ENCODE measurements at places on chromosomes 6 and 20. TPM values are rescaled to one million over a fixed set of nuclear protein-coding genes. Genes with fewer than 3 reads are reported as not detected.

RAD21L1 gene
- 1.2 TPM for total RNA-seq

DNA sequence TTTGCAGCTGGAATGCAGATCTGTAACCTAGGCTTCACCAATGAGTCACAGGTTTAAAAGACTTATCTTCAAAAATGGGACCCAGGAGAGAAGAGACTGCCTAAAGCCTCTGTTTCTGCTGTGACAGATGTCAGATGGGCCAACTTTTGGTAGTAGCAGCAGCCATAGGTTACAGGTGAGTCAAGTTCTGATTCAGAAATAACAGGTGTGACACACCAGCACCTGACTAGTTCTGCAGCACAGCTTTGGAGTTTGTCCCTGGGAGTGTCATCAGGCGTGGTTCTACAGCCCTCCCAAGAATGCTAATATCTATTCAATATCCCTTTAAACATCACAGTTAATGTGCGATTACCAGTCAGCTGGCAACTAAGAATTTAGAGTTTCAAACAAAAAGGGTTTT is 121.9 kb upstream of the BTN3A2 start:
- DNase-seq = no peak

- DNase-seq = no peak
Measured at GRCh38 chr6:3331494-3331893, 72.7 kb downstream of the PSMG4 start.

FBXO5 gene
- total RNA-seq = 46.1 TPM

SLC13A3 gene
- 1.6 TPM for total RNA-seq

SAMD5 gene
- total RNA-seq = 1.5 TPM

DNA sequence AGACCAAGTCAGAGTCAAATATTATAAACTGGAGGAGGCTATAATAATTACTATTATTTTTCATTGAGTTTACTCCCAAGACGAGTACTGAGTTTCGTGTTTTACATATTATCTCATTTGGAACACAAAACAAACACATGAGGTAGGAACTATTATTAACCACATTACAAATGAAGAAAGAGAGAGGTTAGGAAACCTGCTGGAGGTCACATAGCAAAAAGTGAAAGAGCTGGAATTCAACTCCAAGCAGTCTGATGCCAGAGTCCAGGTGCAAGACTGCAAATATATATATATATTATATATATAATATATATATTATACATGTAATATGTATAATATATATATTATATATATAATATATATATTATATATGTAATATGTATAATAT is 7.3 kb downstream of the RNF24 start:
- no peak for DNase-seq

- no peak for DNase-seq
Measured at GRCh38 chr6:156832669-156833068, 55.5 kb downstream of the ARID1B start.

- no peak for DNase-seq
Measured at GRCh38 chr20:41391587-41392001, 25.0 kb upstream of the EMILIN3 start.

- no peak for DNase-seq
Measured at GRCh38 chr20:50866831-50867230, 64.4 kb downstream of the ADNP start.

SLC17A2 gene
- total RNA-seq = not detected

DNA sequence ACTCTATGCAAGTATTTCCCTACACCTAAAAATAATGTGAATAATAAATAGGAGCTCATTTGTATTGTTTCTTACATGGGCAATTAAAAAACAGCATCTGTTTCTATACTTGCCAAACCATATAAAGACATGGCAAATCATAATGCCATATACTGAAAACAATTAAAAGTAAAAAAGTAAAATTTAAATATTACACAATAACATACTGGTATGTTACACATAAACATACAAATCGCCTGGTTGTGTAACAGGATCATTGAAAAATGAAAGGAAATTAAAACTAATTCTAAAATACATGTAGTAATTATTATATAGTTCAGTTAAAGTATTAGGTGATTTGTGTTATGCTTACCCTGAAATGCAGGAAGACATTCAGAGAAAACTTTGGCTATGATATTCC is 11.2 kb downstream of the NDUFAF4 start:
- no peak for DNase-seq
